Activated CD8-positive, alpha-beta memory T cell treated with anti-CD3 and anti-CD28 coated beads for 1 hour (primary cell): ENCODE measurements at places on chromosomes 11 and 22.

- no peak for DNase-seq
These were observed 15.9 kb upstream of the CDC42EP2 start for GRCh38 chr11:65298655-65299179.

DNA sequence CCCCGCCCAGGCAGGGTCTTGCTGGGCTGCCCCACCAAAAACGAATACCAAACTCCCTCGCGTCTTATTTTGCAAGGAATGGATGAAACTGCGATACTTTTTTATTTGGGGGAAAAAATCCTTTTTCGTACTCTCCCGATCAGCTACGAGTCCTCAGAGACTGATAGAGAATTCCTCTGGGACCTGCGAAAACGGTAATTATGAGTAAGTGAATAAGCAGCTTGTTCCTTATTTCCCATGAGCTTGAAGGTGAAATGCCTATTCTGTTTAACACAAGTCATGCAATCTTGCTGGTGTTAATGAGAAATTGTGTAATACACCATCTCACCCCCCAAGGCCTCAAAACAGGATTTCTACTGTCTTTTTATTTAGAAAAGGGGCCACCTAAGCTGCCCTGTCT is 5.5 kb downstream of the GRK3 start:
- no peak for DNase-seq

DNA sequence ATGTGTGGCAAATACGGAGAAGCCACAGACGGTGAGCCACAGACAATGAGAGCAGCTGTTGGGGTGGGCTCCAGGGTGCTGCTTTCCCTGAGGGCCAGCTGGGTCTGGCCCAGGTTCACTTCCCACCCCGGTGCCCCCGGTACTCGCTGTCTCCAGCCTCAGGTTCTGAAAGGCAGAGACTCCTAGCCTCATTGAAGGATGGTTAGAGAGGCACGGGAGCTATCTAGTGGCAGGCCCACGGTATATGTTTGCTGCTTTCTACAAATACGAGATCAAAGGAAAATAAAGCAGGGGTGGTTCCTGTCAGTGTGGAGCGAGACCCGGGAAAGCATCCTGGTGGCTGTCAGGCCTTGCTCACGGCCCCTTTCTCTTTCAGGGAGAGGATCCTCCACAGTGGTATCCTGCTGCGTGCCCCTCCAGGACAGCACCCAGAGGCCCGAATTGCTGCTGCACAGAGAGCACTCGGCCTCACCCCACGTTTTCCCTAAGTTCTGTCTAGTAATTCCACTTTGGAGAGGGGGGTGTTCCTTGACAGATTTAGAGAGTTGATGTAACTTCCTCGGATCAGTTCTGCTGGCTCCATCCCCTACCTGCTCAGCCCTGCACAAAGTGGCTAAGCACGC is 3.0 kb downstream of the TMEM80 start:
- no peak for DNase-seq

DNA sequence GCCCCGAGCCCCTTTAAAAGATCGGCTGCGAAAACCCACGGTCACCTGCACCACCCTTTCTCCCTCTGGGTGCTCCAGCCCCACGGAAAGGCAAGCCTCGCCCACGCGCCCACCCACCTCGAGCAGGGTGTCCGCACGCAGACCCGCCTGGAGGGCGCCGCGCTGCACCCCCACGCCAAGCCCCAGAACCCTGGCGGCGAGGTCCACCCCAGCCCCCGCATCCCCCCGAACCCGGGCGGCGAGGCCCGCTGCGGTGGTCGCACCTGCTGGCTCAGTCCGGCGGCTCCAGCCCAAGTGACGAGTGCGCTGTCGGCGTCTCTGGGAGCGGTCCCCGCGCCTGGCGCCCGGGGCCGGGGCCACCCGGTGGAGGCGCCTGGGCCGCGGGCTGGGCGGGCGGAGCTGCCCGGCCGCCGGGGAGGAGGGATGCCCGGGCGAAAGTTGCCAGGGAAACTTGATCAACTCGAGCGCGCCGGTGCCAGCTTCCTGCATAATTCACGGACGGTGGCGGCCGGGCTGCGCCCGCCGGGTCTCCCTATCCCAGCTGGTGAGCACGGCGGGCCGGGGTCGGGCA is 1.1 kb downstream of the SHANK2 start:
- DNase-seq, result no peak

DNA sequence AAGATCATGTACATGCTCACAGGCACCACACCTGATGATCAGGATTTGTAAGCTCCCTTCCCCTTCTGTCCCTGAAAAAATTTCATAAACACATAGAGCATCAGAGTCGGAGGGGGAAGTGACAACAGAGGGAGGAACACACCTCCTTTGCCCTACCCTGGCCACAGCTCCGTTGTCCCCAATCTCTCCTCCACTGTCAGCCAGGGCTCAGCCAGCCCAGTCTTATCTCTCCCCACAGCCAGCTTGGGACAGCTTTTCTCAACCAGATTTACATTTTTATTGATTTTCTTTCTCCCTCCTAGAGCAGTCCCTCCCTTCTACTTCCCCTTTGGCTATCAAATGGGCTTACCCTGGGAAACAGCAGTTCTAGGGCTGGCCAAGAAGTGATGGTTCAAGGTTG is 32.1 kb upstream of the TPBGL start:
- no peak for DNase-seq

- DNase-seq, result no peak
These were observed 199.5 kb downstream of the FAM76B start for GRCh38 chr11:95589893-95590612.

GRCh38 chr22:37501610-37502341 is 15.6 kb upstream of the MFNG start:
- no peak for DNase-seq

DNA sequence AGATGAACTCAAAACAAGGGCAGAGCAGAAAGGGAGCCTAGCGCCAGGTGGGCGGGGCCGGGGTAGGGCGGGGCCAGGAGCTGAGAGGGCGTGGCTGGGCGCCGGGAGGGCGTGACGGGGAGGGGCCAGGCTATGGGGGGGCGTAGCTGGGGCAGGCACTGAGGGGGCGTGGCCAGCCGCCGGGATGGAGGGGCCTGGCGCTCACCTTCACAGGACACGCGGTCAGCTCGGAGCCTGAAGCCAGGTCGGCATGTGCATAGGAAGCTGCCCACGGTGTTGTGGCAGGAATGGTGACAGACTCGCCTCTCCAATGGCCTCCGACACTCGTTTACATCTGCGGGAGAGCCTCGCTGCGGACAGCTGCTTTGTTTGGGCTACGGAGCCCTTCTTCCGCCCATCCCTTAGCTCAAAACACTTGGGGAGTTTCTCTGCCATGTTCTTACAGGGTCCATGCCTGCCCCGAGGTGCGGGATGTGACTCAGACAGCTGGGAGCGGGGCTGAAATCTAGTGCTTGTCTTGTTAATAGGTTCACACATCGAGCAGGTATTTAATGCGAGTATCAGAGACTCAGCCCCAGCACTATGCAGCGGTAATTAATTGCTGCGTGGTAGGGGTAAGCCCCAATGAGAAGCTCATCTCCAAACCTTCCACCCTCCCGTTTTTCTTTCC is 13.4 kb downstream of the VWCE start:
- no peak for DNase-seq

DNA sequence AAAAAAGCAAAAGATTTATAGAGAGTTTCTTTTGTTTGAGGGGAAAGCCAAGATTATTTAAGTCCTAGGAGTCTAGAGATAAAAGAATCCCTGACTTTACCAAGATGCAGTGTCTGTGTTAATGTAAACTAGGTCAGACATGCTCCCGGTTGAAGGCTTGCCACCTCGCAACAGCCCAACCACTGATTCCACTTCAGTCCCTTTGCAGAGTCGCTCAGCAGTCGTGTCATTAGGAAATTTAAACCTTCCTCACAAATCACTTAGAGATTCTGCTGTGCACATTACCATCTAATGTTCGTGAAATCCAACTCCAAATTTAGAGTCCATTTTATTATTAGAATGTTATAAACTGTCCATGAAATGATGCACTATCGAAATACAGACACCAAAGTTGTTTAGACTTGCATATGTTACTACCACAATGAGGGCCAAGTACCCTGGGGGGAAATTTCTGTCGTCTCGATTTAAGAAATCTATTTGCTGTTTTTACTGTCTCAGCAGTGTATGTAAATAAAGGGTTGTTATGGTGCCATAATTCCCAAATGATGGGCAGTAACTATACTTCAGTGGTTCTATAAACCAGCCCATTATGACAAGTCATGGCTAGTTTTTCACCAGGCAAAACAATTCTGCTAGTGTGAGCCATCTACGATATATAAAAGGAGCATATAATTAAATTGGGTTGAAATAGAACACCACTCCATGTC is 101.4 kb upstream of the MTNR1B start:
- no peak for DNase-seq

DNA sequence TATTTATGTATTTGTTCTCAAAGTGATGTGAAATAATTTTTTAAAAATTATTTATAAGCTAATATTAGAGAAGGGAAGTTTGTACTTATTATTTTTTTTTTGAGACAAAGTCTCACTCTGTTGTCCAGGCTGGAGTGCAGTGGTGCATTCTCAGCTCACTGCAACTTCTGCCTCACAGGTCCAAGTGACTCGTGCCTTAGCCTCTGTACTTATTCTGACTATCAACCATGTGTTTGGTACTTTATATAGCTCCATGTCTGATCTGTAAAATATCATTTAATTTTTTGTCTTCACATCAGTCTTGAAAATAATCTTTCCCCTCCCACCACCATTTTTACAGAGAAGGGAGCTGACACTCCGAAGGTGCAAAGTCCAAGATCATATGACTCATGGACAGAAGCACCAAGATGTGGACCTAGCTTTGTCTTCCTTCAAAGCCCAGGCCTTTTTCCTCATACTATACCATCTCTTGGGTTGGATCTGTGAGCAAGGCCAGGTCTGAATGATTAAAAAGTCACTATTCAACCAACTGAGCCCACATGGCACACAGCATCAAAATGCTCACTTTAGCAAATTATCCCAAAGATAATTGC is 32.4 kb upstream of the EED start:
- no peak for DNase-seq

DNA sequence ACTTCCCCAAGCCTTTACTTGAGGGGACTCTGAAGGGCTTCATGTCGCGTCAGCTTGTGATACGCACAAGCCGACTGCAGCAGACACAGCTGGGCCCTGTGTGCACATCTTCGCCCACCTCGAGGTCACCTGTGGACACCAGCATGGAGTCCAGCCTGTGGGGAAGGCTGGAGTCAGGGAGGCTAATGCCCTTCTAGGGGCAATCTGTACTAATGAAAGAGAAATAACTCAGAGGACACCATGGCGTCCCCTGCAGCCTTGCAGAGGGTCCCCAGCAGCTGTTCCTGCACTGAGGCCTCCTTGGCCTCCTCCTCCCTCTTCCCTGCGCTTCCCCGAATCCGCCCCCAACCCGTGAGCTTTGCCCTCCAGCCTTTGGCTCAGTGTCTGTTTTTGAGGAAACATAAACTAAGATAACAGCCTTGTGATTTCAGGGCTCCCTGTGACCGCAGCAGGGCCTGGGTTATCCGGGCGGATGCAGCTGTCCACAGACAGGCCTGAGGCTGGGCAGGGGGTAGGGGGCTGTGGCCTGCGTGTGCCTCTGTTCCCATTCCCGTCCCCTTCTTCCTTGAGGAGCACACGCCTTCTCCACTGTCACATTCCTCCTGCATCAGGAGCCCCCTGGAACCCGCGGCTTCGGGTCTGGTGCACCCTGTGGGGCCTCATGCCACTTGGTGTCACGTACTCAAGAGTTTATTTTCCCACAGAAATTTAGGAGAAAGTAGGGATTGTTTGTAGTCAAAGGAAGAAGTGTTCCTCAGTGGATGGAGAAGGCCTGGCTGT is 25.0 kb downstream of the KRTAP5-5 start:
- no peak for DNase-seq

DNA sequence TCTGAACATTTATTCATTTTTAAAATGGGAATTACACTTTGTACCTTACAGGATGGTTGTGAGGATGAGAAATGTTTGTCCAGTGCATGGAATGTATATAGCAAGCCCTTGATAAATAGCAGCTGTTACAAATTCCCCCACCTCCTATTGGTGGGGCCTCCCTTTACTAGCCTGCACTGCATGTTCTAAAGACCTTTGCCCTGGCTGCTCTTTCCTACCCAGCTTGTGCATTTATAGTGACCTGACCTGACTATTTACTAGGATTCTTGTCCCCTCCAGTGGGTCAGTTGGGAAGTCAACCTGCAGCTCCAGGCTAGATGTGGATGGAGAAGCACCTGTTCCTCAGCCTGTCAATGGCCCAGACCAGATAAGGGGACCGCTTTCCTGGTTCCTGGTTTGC is 180.3 kb downstream of the HIPK3 start:
- DNase-seq, result no peak

GRCh38 chr11:73716153-73717056 is 44.5 kb downstream of the RAB6A start:
- no peak for DNase-seq

- no peak for DNase-seq
These were observed 54.3 kb upstream of the TNRC6B start for GRCh38 chr22:40123387-40123786.

DNA sequence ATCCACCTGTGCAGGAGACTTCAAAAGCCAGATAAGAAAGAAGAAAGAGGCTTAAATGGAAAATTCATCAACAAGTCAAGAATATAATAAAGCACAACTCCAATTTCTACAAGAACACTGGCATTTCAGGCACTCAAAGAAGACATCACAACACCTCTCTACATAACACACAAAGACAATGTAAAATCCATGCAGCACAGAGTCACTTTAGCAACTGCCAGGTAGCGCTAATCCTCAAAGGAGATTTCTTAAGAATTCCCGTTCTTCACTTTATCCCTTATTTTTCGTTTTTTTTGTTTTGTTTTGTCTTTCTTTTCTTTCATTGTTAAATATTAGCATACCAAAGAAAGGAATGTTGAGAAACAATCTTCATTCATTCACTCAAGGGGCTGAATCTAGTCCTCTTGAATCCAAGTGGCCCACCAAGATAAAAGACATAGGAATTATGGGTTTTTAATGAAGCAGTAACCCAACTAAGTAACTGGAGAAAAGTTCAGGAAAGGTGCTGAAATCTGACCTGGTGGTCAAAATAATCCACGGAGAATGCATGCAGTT is 95.0 kb downstream of the CADM1 start:
- DNase-seq, result no peak

GRCh38 chr11:110730773-110731172 is 18.5 kb upstream of the ARHGAP20 start:
- no peak for DNase-seq

DNA sequence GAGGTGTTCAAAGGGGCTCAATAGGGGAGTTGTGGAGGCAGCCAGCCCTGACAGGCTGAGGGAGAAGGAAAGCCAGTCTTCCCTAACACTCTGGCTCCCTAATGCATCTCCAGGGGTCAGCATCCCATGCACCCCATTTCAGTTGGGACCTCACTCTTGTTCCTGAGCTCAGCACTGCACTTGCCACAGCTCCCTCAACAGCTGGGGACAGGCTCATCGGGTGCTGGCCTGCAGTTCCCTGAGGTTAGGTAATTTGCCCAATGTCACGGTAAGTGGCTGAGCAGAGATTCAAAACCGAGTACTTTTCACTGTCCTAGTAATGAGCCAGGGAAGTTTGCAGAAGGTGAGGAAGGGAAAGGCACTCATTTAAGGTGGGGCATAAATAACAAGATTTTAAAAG is 20.8 kb downstream of the VSTM5 start:
- no peak for DNase-seq
